Right hindlimb (tissue), 1 donor: ENCODE measurements at places on chromosomes 12 and 14.
A peak's percentile ranks its signal among the peaks of the same experiment; 100 is the strongest.

GRCh38 chr12:46516238-46516932 is 143.8 kb upstream of the SLC38A2 start:
- DNase-seq = no peak

- DNase-seq = no peak
Observed at GRCh38 chr12:92908108-92908507, 21.0 kb downstream of the EEA1 start.

DNA sequence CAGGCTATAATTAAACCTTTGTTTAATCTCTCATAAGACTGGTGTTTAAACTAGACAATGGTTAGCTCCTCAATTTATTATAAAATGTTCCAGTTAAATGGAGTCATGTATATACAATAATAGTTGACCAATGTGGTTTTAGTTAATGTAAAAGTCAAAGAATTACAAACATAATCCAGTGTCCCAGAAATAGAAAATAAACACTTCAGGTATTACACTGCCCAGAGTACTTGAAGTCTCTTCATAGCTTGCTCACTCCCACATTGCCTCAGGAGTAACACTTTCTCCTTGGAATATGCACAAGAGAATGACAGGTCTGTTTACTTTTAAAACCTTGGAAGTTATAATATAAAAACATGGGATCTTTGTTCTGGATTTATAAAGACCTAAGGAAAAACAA is 60.5 kb downstream of the SLC38A1 start:
- no peak for DNase-seq

DNA sequence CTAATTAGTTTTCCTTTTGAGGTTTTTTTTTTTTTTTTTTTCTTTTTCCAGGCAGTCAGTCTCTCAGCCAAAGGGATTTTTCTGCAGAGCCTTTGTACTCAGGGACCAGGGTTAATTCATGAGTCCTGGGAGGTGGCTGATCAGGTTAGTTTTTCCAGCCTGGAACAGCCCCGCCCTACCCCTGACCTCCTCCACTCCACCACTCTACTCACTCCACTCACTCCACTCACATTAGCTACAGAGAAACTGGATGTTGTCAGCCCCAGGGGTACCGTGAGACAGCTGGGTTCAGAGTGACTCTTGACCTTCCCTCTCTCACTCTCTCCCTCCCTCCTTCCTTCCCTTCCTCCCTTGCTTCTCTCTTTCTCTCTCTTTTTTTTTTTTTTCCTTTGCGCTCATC is 161.0 kb downstream of the CRADD start:
- DNase-seq = no peak

DNA sequence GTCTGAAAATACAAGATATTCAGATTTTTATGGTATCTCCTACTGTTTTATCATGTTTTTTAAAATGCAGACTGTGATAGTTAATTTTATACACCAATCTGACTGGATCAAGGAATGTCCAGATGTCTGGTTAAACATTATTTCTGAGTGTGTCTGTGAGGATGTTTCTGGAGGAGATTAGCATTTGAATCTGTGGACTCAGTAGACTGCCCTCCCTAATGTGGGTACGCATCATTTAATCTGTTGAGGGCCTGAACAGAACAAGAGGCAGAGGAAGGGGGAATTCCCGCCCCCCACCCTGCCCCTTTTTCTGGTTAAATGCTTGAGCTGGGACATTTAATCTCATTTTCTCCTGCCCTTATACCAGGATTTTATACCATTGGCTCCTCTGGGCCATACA is 72.1 kb downstream of the AVPR1A start:
- no peak for DNase-seq

- no peak for DNase-seq
Observed at GRCh38 chr12:84757978-84758377, 154.6 kb downstream of the SLC6A15 start.

DNA sequence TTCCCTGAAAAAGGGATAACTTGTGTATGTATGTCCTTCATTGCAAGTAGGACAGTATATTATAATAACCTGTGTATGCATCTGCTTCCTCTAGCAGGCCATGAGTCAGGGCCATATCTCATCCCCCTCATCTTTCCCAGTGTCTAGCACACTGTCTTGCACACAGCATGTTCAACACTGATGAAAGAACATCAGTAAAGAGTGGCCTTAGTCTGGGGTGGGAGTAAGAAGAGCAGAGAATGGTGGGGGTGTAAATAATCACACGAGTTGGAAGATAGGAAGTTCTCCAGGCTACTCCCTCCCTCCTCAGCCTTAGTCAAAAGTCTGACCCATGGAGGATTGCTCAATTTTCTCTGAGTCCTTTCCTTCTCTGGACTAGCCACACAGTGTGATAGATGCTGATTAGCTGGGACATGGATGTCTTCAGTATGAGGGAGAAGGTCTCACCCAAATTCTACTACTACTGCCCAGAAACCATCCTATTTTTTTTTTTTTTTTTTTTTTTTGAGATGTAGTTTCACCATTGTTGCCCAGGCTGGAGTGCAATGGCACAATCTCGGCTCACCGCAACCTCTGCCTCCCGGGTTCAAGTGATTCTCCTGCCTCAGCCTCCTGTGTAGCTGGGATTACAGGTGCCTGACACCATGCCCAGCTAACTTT is 14.6 kb upstream of the SP1 start:
- no peak for DNase-seq

DNA sequence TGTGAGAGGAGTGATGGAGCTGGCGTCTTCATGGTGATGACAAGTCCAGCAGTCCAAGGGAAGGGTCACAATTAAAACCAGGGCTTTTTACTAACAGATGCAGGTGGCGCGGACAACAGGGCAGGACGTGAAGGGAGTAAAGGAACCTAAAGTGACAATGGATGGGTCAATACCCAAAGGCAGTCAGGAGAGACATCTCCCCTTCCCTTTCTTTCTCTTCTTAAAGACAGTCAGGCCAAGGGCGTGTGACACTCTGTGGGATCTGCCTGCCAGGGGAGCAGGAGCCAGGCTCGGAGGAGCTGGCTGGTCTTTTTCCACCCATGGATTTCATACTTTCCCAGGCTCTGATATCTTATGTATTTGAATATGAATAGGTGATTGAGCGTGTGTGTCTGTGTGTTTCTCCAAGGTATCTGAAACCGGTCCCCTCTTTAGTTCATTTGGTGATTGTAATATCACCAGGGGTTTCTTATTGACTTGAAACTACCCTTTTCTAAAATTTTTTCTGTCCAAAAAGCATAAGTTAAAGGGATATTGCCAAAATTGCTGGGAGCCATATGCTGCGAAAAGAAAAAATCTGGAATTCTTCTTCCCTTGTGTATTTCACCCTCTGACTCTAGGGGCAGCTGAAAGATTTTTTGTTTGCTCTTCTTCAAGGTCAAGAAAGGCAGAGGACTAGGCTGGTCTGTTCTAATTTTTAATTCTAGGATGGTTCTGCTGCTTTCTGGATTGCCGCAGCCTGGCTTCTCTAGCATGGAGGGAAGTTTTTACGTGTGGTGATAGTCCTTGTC is 61.8 kb downstream of the FBXL14 start:
- DNase-seq = no peak

DNA sequence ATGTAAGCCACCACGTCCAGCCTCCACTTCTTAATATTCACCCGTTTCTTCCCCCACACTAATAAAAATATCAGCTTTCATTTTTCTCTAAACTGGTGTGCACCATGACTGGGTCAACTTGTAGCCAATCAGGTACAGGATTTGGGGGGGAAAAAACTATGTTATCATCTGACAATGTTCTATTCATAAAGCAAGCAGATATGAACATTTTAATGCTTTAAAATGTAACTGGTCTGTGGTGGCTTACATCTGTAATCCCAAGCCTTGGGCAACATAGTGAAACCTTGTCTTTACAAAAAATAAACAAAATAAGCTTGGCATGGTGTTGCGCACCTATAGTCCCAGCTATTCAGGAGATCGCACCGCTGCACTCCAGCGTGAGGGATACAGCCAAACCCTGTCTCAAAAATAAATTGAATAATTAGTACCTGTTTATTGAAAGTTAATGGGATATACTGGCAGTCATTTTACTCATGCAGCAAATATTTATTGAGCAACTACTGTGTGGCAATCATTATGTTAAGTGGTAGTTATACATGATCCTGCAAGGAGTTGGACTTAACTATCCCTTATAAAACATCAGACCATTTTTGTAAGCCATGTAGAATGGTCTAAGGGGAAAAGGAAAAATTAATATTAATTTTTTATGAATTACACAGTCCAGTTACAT is 15.3 kb upstream of the ITPR2 start:
- no peak for DNase-seq

DNA sequence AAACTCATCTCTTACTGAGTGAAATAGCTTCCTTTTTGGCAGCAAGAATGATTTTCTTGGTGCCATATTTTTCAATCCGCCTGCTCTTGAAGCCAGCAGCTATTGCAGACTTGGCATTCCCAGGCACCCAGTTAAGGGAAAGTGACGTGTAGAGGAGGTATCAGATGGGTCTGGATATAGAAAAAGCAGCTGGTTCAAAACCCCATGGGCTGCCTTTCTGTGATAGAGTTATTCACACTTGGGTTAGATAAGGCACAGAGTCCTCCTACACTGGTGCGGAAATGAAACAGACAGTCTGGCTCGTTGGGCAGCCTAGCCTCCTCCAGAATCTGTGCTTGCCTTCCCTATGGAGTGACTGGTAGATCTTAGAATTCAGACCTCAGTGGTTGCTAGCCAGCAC is 62.2 kb downstream of the PTPN11 start:
- DNase-seq = no peak

GRCh38 chr12:64752833-64753238 is 6.4 kb downstream of the GNS start:
- DNase-seq = no peak

DNA sequence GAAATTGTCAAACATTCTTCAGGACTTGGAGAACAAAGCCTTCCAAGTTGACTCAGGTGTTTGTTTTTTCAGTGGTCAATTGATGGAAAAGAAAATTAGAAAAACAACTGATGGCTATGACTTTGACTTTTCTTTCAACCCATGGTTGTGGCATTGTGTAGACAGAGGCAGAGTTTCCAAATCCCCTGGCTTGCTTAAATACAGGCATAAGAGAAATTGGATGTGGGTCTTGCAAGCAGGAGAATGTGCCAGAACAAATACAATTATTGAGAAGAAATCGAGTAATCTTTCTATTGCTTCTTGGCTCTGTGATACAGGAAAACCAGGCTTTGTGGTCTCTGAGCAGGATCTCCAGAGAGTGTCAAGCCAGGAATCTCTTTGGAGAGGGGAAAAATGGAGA is 40.9 kb upstream of the FRMD6 start:
- DNase-seq = no peak

DNA sequence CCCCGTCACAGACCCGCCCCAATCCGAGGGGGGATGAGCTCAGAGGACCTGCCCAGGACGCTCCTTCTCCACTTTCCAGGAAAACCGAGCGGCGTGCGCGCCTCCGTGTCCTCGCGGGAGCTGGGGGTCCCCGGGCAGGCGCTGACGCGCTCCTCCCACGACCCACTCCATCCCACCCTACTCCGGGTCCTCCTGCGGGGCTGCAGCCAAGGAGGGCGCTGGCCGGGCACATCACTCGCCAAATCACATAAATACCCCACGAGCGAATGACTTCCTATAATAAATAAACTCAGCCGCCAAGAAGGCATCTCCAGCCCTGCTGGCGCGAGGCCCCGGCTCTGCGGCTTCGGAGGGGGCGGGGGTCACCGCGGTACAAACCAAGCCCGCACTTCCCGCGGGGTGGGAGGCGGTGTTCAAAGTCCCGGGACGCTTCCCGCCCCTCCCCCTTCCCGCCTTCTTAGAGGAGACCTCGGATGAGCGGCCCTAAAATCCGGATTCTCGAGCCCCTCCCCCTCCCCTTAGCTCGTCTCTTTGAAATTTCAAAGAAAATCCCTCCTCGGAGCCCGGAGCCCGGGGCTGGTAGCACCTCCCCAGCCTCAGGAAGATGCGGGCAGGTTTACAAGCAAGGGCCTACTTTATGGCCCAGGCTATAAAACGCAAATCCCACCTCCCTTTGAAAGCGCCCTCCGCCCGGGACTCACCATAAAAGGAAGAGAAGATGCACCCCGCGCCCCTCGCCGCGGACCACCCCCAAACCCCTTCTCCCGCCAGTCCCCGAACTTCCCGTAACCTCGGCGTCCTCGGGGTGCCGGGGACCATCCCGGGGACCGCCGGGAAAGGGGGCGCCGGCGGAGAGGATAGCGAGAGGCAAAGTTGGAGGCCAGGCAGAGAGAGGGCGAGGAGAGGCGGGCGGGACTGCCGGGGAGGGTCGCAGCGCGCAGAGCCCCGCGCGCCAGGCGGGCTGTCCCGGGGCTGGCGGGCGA is 712 bp upstream of the FZD10 start:
- peak; percentile 62 for DNase-seq

DNA sequence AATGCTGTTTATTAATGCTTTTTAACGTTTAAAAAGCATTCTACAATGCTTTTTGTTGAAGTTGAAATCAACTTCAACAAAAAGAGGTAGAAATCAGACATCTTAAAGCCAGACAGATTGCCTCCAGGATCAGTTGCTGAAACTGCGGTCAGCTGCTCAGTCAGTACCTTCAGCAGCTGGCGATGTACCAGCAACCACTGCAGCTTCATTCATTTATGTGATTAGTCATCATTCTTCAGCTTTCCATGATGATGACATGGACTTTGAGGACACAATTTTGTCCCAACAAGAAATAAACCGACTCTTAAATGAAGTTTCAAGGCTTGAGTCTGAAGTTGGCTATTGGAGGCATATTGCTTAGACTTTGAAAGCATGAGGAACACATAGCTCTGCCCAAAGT is 31.5 kb upstream of the NUAK1 start:
- no peak for DNase-seq

GRCh38 chr12:98911396-98911795 is 266.3 kb downstream of the APAF1 start:
- no peak for DNase-seq

DNA sequence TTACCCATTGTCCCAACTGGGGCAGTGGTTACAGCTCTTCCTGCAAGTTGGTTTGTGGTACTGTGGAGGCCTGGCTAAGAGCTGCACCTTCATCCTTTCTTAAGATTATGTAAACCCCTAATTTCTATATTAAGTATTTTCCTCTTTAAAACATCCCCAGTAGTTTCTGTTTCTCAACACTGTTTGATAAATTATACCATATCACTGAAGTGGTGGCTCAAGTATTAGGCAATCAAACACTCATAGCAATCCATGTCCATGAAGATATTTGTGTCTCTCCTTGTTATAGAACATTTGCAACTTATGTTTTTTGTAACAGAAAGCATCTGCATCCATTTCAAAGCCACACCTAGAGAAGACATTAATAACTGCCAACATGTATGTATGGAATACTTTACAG is 31.8 kb downstream of the ATXN3 start:
- DNase-seq = no peak

DNA sequence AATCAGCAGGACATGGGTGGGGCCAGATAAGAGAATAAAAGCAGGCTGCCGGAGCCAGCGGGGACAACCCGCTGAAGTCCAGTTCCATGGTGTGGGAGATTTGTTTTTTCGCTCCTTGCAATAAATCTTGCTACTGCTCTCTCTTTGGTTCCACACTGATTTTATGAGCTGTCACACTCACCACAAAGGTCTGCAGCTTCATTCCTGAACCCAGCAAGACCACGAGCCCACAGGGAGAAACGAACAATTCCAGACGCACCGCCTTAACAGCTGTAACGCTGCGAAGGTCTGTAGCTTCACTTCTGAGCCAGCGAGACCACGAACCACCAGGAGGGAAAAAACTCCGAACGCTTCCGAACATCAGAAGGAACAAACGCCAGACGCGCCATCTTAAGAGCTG is 2.8 kb upstream of the CNIH1 start:
- DNase-seq = peak; percentile 37
